ENCODE measurements at places on chromosomes 5 and 9. TPM values are rescaled to one million over a fixed set of nuclear protein-coding genes. Genes with fewer than 3 reads are reported as not detected.

The C7 gene
- 18.4 TPM for total RNA-seq

The SPINK4 gene
- total RNA-seq: 146 TPM

The FAM221B gene
- total RNA-seq: not detected

The C9 gene
- total RNA-seq: not detected

The MED10 gene
- 23.9 TPM for total RNA-seq

The RNF180 gene
- total RNA-seq: 2.0 TPM

DNA sequence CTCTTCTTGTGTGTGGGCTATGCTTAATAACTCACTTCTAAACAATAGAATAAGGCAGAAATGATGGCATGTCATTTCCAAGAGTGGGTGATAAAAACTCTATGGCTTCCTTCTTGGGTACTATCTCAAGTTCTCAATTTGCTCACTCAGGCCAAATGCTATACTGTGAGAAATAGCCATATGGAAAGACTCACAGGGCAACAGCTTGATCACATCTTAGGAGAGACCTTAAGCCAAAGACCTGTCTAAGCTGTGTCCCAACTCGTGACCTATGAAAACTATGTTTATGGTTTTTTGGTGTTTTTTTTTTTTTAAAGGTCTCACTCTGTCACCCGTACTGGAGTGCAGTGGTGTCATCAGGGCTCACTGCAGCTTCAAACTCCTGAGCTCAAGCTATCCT, 2.1 kb upstream of the UIMC1 start:
- no peak for DNase-seq

DNA sequence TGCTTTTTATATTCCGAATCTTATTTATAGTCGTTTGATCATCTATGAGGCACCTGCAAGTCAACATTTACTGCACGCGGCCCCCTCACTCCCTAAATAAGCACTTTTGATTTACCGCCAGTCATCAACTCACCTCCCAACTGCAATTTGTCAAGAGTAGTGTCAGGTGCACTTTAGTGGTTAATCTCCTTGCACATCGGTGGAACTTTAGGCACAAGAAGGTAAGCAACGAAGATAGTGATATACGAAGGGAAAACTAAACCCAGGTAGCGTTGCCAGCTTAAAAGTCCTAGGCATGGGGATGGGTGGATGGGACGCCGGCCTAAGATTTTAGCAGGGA, 513 bp upstream of the RNF180 start:
- no peak for DNase-seq

DNA sequence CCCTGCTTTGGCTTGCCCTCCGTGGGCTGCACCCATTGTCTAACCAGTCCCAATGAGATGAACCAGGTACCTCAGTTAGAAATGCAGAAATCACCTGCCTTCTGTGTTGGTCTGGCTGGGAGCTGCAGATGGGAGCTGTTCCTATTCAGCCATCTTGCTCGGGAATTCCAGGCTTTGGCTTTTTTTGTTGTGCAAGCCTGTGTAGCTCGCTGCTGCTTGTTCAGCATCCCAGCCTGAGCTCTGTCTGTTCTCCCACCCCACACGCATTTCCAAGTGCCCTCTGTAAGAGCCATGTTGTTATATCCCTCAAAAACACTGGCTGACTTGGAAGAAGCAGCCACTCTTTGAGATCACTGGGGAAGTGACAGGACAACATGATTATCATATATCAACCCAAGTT, 101.6 kb upstream of the DPYSL3 start:
- no peak for DNase-seq

DNA sequence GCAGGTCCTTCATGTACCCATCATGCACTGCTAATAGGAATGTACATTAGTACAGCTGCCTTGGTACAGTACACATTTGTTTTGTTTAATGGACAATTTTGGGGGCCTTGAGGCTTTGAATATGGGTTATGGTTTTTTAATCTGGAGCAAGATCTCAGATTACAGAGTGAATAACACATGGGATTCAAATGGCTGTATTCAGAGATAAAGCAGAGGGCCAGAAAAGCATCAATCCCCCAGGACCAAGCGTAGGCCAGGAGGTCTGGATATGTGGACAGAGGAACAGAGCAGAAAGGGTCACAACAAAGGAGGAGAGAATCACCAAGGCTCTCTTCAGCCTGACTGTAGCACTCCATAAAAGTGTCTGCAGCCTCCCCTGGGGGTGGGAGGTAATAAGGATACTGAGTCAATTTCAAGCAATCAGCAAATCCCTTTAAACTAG, 47.7 kb upstream of the STK32A start:
- no peak for DNase-seq

GRCh38 chr9:109239240-109239639, 72.2 kb upstream of the FRRS1L start:
- DNase-seq: no peak

- DNase-seq: no peak
These were observed 42.1 kb upstream of the SMIM23 start for GRCh38 chr5:171743436-171744076.

GRCh38 chr5:118565335-118565971, 422.9 kb downstream of the DTWD2 start:
- no peak for DNase-seq

GRCh38 chr5:15885156-15885555, 294.4 kb downstream of the MARCHF11 start:
- no peak for DNase-seq

DNA sequence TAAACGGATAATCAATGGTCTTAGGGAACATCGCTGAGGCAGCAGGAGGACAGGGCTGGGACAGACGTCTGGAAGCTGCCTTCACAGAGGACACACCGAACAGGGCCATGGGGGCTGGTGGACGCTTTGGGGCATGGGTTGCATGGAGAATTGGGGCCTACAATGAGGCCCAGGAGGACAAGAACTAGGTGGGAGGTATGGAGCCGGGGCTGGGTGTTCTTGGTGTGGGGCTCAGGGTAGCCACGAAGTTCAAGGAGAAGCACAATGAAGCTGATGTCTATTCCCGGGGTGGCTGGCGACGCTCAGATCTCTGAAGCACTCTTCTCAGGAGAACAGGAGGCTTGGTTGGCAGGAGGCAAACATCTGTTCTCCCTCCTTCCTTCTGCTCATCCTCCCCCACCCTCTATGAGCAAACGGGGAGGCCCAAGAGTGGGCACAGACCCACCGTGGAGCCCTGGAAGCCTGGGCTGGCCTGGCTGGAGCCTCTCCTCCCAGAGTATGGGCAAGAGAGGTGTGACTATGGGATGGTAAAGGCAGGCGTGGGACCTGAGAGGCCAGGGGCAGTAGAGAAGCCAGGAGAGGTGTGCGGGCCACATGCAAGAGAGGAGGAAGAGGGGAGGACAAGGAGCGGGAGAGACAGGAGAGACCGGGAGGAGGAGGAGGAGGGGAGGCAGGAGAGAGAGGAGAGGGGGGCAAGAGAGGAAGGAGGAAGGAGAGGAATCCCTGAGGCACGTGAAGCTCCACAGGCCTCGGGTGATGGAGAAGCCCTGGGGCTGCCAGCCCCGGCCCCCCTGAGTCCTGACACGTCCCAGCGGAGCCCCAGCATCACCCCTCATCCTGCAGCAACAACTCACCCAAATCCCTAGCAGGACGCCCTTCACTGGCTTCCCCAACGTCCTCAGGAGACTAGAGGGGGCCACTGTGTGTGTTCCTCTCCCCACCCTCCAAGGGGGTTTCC, 159.1 kb downstream of the OLFM1 start:
- no peak for DNase-seq

GRCh38 chr5:32836176-32836575, 125.1 kb downstream of the NPR3 start:
- DNase-seq: no peak

DNA sequence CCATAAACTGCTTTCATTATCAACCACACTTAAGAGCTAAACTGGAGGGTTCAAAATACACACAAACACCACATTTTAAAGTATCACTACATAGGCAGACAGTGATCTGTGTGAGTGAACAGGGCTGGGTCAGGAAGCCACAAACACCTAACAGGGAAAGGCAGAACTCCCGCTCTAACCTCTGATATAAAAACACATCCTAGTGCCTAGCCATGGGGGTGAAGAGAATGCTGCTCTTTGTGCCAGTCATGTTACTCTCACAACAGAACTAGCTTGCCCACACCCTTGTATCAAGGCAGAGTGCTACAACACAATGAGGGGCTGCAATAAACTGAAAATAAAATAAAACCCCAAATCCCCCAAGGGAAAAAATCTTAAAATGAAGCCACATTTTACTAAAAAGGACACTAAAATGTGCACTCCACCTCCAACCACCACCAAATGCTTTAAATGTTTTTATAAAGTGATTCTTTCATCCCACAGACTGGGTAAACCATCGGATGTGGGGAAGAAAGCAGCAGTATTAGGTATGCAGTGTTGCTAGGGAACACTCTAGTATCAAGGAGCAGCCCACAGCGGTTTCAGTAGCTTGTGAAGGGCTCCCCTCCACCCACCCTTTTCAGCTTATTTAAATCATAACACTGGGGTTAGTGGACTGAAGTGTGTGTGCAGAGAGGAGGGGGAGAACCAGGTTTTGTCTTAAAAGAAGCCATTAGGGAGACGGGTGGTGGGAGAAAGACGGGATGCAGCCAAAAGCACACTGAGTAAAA, 64.5 kb downstream of the TMEM161B start:
- no peak for DNase-seq

DNA sequence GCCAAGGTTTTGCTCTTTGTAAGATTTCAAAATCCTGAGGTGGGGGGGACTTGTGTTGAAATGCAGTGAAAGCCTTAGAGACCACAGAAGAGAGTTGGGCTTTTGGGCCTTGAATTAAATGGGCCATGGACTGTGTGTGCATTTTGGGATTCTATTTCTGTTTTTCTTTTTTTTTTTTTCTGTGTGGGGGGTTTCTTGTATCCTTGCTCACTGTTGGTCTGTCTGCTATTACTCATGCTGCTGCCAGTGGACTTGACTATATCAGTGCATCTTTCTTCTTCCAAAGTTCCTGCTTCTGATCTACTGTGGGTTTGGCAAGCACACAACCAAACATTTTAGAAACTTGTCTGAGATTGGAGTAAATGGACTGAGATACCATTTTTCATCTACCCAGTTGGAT, 344.9 kb downstream of the ARL15 start:
- DNase-seq: no peak

All from left colon (tissue), 2 donors.